Sigmoid colon (tissue), 7 donors: ENCODE measurements at places on chromosomes 11 and 22. TPM values are rescaled to one million over a fixed set of nuclear protein-coding genes. Genes with fewer than 3 reads are reported as not detected.

DNA sequence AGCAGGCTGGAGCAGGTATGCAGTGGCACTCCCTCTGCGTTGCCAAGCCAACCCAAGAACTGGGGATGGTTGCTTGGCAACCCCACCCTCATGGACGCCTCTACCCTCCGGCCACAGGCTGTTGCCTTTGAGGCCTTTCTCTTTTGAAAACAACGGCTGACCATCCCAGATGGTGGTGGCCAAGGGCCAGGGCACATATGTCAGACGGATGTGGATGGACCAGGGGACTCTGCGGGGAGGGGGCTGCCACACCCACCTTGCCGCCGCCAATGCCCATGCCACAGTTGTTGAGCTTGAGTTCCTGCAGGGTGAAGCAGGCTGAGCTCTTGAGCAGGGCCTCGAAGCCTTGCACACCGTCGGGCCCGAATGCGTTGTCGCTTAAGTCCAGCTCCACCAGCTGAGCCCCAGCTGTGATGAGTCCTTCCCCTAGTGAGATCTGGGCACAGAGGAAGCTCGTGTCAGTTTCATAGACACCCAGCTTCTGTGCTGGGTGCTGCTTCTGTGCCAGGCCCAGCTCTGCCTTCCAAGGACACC, 21.5 kb downstream of the RANGAP1 start:
- DNase-seq: no peak
- no peaks in the 10 kb centered on the region for H3K4me1 ChIP-seq
- no peaks in the 10 kb centered on the region for H3K27me3 ChIP-seq

DNA sequence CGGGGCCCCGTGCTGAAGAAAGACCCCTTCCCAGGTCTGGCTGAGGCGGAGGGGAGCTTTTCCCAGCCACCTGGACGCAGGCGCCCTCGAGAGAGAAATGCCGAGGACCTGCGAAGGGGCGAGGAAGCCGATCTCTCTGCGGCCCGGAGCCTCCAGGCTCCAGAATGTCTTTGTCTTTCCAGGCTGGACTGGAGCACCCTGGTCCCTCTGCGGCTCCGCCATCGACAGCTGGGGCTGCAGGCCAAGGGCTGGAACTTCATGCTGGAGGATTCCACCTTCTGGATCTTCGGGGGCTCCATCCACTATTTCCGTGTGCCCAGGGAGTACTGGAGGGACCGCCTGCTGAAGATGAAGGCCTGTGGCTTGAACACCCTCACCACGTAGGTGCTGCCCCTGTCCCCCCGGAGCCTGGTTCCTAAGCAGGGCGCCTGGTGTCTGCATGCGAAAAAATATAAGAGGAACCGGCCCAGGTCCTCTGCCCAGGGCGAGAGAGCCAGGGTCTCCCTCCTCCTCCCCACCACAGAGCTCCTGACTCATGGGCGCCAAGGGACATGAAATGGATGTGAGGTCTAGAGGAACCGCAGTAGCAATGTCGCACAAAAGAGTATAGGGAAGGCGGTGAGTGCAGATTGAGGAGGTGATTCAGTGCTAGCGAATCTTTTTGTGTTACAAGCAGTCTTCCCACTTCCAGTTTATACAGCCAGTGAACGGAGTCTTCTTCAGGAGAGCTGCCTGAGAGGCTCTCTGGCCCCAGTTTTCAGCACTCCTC, 11.0 kb downstream of the GLB1L2 start:
- no peaks in the 10 kb centered on the region for H3K27me3 ChIP-seq
- no peaks in the 10 kb centered on the region for H3K4me1 ChIP-seq
- DNase-seq: peak; percentile 49
- H3K36me3 ChIP-seq: peaks cover 37% of the 10 kb centered on the region

DNA sequence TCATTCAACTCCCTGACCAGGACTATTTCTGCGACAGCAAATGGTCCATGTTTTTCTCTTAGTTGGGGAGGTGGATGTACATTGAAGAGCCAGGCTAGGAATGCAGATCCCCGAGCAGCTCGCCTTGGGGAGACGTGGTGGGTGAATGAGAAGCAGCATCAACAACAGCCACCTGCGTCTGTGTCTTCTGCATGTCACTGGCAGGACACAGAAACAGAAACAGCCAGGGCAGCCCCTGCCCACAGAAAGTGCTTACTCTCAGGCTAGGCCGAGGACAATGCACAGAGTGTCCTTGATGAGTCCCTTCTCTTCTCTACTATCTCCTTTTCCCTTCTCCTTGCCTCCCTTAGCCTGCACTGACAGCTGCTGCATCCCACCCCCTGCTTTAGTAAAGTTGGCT, 541.9 kb upstream of the CADM1 start:
- no peaks in the 10 kb centered on the region for H3K4me1 ChIP-seq
- H3K4me3 ChIP-seq: no peak overlapping the region
- H3K36me3 ChIP-seq: no peaks in the 10 kb centered on the region
- H3K27me3 ChIP-seq: no peaks in the 10 kb centered on the region

GRCh38 chr22:24685531-24686190, 82.7 kb downstream of the GGT1 start:
- no peak overlapping the region for H3K27ac ChIP-seq
- peaks cover 8% of the 10 kb centered on the region for H3K27me3 ChIP-seq
- no peaks in the 10 kb centered on the region for H3K4me1 ChIP-seq

GRCh38 chr11:17560281-17561110, 13.4 kb downstream of the OTOG start:
- H3K4me1 ChIP-seq: no peaks in the 10 kb centered on the region
- no peak overlapping the region for H3K27ac ChIP-seq
- no peaks in the 10 kb centered on the region for H3K27me3 ChIP-seq
- DNase-seq: peak; percentile 34
- H3K36me3 ChIP-seq: no peaks in the 10 kb centered on the region

- H3K4me1 ChIP-seq: no peaks in the 10 kb centered on the region
- no peak overlapping the region for H3K27ac ChIP-seq
- no peaks in the 10 kb centered on the region for H3K36me3 ChIP-seq
- H3K4me3 ChIP-seq: no peak overlapping the region
- H3K27me3 ChIP-seq: no peaks in the 10 kb centered on the region
Observed at GRCh38 chr11:69500285-69501120, 19.0 kb downstream of the LINC01488 start.

GRCh38 chr11:79845002-79845709, 404.3 kb upstream of the TENM4 start:
- H3K4me3 ChIP-seq: no peak overlapping the region
- no peak for DNase-seq
- H3K36me3 ChIP-seq: no peaks in the 10 kb centered on the region

GRCh38 chr11:106384429-106384828, 307.0 kb downstream of the AASDHPPT start:
- H3K36me3 ChIP-seq: no peaks in the 10 kb centered on the region
- no peak overlapping the region for H3K27ac ChIP-seq
- H3K27me3 ChIP-seq: no peaks in the 10 kb centered on the region

DNA sequence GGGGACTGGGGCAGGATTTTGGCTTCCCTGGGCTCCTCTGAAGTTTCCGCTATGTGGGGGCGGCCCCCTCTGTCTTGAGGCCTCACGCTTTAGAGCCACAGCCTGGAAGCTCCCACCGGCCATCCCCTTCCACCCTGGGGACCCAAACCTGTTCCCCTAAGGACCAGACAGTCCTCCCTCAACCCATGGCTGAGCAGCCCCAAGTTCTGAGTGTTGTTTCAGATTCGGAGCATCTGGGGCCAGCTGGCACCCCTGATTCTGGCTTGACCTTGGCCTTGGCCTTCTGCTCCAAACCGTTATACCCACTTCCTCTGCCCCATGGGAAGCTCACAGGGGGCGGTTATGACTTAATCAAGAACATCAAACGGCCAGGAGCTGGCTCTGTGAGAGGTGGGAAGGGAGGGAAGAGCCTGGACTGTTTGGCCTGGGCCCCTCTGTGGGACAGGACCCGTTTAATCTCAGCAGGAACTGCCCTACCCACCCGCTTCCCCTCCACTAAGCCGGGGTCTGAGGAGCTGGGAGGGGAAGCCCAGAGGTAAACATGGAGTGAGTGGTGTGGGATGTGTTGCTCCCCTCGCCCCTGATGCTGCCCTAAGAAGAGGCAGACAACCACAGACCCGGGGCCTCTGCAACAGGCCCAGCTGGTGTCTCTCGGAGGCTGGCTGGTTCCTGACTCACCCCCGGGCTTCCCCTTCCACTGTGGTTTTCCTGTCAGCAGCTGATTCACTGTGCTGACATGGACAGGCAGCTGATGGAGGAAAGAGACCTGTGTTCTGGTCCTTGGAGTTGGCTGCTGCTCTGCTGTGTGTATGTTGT, 3.4 kb downstream of the CD82 start:
- DNase-seq: peak; percentile 84
- no peaks in the 10 kb centered on the region for H3K27me3 ChIP-seq

GRCh38 chr22:22248878-22249277, 4.3 kb downstream of the VPREB1 start:
- H3K4me1 ChIP-seq: no peaks in the 10 kb centered on the region
- DNase-seq: no peak
- no peaks in the 10 kb centered on the region for H3K27me3 ChIP-seq
- no peaks in the 10 kb centered on the region for H3K36me3 ChIP-seq
- no peak overlapping the region for H3K4me3 ChIP-seq

DNA sequence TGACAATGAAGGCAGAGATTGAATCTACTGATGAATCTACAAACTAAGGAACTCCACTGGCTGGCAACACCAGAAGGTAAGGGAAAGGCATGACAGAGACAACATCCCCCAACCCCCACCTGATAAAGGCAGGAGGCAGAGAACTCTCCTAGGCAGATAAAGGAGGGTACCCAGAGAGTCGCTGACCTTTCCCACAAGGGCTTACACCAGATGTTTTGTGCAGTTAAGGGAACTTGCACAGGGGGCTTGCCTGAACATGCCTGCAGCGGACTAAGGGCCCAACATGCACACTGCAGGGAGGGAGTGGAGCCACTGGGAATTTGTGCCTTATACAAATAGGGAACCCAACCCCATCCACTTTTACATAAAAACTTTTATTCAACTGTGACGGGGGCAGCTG, 1996.9 kb upstream of the RAG2 start:
- H3K27ac ChIP-seq: no peak overlapping the region
- H3K27me3 ChIP-seq: no peaks in the 10 kb centered on the region
- no peak for DNase-seq
- no peaks in the 10 kb centered on the region for H3K4me1 ChIP-seq

DNA sequence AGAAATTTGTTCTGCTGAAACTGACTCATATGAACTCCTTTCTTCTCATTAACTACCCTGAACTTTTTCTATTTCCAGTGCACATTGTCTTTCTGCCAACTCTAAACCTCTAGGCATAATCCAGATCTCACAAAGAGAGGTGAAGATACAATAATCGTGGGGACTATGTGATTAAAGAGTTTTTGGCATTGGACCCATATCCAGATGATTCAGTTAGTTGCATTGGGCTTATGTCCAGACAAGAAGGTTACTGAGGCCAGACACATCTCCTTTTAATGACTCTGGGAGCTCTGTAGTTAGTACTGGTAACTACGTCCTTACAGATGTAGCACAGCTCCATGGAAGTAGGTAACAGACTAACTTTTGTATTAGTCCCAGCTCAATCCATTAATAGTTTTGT, 273.0 kb downstream of the CASP12 start:
- H3K36me3 ChIP-seq: no peaks in the 10 kb centered on the region
- no peaks in the 10 kb centered on the region for H3K4me1 ChIP-seq
- no peaks in the 10 kb centered on the region for H3K27me3 ChIP-seq
- H3K4me3 ChIP-seq: no peak overlapping the region

- H3K27ac ChIP-seq: peak overlapping the region; percentile 73
- H3K27me3 ChIP-seq: peaks cover 21% of the 10 kb centered on the region
- DNase-seq: peak; percentile 72
- peaks cover 17% of the 10 kb centered on the region for H3K36me3 ChIP-seq
- peak overlapping the region; percentile 99 for H3K4me3 ChIP-seq
Observed at GRCh38 chr11:65781152-65781961, 581 bp upstream of the AP5B1 start.

Gene GPHA2
- not detected for total RNA-seq

Gene OR2AG1
- not detected for total RNA-seq

Gene ACRV1
- not detected for total RNA-seq

Gene DGAT2
- 0.55 TPM for total RNA-seq

Gene C22orf31
- not detected for total RNA-seq
